ENCODE measurements at places on chromosomes 11 and 22. TPM values are rescaled to one million over a fixed set of nuclear protein-coding genes. Genes with fewer than 3 reads are reported as not detected.

- no peak for DNase-seq
Observed at GRCh38 chr11:21069909-21070308, 400.5 kb downstream of the NELL1 start.

- no peak for DNase-seq
Observed at GRCh38 chr22:22712666-22713365, 68.4 kb downstream of the GGTLC2 start.

DNA sequence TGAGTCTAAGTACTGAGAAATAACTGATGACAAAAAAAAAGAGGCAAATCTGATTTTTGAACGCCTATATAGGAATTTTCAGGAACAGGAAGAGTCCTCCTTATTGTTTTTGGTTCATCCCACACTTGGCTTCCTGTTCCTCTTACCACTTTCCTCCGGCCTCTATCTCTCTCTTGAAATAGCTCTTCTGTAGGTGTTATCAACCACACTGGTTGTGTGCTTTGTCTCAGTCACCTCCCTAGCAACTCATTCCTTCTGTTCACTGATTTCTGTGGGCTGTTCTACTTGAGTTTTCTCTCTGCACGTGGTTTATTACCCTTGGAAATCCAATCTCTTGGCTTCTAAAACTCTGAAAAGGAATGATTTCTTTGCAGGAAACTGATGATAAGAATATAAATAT lies 78.7 kb upstream of the C11orf87 start:
- DNase-seq, result no peak

GRCh38 chr11:68900835-68901381 lies 2.7 kb downstream of the MRPL21 start:
- DNase-seq, result no peak

OR2D2 gene
- total RNA-seq, result not detected

DNA sequence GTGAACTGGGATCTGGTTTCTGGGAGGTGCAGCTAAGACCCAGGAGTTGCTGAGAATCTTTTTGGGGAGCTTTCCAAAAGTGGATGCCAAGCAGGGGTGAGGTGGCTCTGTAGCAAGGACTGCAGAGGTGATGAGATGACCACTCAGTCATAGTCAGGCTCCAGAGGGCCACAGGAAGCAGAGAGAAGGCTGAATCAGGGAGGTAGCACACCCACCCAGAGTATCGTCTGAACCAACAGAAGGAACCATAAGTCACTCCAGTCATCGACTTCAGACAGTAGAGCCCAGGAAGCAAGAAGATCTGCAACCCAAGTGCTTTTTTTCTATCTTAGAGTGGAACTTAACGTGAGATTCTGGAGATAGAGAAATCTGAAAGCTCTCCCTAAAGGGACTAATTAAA lies 335.7 kb upstream of the MPPED2 start:
- no peak for DNase-seq

DNA sequence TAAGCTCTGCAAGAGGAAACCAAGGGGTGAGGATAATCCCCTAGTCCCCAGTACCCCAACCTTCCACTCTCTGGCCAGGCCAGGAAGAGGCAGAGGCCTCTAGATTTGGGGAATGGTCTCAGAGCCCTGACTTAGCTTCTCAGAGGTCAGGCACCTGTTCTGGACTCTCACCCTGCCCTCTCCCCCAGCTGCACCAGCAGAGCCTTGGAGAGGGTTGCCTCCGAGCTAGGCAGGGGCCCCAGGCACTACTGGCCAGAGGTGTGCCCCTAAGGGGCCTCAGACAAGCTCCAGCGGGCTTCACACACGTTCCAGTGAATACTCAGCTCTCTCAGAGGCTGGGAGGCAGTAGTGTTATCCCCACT lies 8.0 kb downstream of the FREY1 start:
- no peak for DNase-seq

GRCh38 chr22:44776605-44777363 lies 24.4 kb downstream of the ARHGAP8 start:
- no peak for DNase-seq

MMP3 gene
- total RNA-seq, result not detected

TUB gene
- total RNA-seq, result not detected

CADM1 gene
- total RNA-seq, result 28.2 TPM

GRCh38 chr11:128389461-128389976 lies 197.8 kb downstream of the ETS1 start:
- DNase-seq, result no peak

DNA sequence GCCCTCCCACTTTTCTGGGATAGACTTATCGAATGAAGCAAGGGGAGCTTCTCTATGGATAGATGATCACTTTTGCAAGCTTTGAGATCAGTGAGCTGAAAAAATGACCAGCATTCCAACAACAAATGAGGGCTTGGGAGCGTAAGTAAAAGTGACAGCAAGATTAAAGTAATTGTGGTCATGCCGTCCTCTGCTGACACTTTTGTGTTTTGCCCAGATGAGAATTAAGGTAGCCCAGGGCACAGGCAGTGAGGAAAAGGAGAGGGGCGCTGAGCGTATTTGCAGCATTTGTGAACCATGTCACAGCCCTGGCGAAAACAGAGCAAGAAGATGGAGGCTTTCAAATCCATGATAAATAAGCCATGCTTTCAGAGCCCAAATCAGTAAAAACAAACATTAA lies 24.6 kb upstream of the TMA7B start:
- no peak for DNase-seq

GRCh38 chr22:22213231-22213630 lies 31.4 kb upstream of the VPREB1 start:
- no peak for DNase-seq

DNA sequence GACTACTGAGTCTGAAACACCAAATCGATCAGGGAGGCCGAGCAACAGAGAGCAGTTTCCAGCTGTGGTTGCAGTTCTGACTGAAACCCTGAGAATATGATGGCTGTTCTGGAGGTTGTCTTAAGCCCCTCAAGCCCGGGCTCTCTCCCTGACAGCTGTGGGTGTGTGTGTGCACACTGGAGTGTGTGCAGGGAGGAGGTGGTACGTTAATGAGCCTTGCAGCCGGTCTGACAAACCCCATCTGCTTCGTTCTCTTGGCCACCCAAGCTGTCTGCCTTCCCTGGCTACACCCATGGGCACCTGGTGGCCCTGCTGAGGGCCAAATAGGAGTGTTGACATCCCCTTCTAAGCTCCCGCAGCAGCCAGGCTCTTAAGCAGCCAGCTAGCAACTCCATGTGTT lies 189.8 kb downstream of the KIRREL3 start:
- no peak for DNase-seq

DNA sequence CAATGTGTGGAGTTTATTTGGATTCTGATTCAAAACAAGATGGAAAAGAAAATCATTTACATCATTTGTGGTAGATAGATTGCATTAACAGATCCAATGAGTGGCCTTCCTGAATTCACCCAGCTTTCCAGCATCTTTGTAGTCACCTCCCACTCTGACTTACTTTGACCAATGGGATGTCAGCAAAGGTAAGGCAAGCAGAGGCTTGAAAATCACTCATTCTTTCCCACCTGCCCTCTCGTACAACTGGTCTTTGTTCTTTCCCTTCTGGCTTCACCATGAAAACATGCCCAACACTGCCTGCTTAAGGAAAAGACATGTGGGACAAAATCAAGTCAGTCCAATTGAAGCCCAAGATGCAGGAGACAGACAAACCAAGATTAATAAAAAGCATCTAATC lies 202.1 kb downstream of the TTC28 start:
- no peak for DNase-seq

GRCh38 chr11:118059246-118059940 lies 17.5 kb upstream of the TMPRSS4 start:
- DNase-seq, result no peak

MYH9 gene
- 412 TPM for total RNA-seq

ACTN3 gene
- total RNA-seq, result not detected

KCNJ1 gene
- total RNA-seq, result 0.10 TPM

DNA sequence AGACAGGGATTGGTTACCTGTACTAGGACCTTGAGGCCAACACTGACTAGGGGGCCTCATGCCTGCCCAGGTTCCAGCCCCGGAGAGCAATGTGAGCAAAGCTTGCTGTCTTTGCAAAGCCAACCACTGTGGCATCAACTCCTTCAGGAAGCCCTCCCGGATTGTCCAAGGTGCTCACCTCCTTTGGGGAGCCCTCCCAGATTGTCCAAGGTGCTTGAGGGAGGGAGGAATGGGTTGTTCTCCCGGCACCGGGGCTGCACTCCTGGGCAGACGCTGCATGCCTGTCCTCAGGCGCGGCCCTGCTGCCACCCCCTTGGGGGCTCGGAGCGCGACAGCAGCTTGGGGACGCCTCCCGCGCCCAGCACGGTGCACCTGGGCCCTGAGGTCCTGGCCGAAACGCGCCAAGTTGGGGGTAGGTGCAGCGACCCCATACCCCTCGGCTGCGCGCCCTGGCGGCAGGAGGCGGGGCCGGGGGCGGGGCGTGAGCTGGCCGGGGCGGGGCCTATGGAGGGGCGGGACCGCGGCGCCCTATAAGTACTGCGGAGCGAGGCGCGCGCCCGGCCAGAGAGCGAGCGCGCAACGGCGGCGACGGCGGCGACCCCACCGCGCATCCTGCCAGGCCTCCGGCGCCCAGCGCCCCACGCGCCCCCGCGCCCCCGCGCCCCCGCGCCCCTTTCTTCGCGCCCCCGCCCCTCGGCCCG lies at the start of gene CD81:
Gene CD81, plus strand, starts transcription at position 560 of the 701 bp plus-strand sequence. CDS start 240 bp downstream, outside the sequence.
- DNase-seq, result peak; percentile 35

DNA sequence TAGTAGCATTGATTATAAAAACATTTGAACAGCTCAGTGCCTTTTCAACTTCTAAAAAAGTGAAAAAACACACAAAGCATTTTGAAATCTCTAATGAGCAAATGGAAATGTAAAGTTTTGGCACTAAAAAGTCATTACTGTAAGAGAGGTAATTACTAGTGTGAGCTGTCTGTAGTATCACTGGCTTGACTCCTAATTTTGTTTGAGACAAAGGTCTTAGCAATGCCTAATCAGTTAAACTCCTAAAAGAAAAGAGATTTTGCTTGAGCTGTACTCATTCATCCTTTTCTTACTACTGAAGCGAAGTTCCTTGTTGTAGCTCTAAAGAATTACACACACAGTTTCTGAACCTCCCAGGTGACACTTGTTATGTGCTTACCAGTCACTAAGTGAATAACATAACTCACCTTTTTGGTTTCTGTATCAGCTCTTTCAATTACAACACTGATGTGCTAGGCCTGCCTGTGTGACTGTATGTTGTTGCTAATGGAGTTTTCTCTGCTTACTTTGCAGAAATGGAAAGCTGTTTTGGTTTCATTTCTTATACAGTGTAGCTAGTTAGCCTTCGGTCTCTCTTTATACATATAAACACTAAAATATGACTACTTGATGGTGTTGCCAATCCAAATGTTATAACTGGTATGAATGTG lies 924.4 kb upstream of the TENM4 start:
- no peak for DNase-seq

TMPRSS13 gene
- not detected for total RNA-seq

DNA sequence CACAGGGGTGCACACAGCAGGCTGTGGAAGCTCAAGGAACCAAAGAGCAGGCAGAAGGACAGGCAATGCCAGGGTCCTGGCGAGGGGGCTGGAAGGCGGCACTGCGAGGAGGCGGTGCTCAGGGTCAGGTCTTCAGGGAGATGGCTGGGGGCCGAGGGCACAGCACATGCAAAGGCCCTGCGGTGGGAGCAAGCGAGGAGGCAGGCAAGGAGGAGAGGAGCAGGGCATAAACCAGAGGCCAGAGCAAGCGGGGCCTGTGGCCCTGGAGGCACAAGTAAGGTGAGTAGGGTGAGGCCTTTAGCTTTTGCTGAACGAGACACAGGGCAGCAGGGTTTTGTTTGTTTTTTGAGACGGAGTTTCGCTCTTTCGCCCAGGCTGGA lies 126.9 kb downstream of the ARHGAP8 start:
- no peak for DNase-seq

RANGAP1 gene
- 178 TPM for total RNA-seq

GRCh38 chr22:40463017-40463631 lies 92.7 kb downstream of the SGSM3 start:
- no peak for DNase-seq

DNA sequence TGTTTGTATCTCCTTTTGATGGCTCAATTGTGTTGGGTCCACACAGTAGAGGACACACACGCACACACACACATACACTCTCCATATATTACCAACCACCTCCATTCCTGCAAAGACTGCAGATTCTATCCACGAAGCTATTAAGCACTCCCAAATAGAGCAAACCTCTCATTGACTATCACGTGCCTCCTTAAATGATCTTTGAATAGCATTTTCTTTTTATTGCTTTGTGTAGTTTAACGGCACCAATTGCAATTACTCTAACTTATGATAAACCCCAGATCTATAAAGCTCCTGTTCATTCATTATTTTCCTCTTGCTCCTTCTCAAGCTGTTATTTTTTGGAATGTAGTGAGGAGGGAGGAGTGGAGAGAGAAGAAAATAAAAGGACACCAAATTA lies 204.7 kb downstream of the ST3GAL4 start:
- DNase-seq, result no peak

GRCh38 chr22:38067761-38068360 lies 10.7 kb downstream of the PICK1 start:
- DNase-seq, result no peak

DNA sequence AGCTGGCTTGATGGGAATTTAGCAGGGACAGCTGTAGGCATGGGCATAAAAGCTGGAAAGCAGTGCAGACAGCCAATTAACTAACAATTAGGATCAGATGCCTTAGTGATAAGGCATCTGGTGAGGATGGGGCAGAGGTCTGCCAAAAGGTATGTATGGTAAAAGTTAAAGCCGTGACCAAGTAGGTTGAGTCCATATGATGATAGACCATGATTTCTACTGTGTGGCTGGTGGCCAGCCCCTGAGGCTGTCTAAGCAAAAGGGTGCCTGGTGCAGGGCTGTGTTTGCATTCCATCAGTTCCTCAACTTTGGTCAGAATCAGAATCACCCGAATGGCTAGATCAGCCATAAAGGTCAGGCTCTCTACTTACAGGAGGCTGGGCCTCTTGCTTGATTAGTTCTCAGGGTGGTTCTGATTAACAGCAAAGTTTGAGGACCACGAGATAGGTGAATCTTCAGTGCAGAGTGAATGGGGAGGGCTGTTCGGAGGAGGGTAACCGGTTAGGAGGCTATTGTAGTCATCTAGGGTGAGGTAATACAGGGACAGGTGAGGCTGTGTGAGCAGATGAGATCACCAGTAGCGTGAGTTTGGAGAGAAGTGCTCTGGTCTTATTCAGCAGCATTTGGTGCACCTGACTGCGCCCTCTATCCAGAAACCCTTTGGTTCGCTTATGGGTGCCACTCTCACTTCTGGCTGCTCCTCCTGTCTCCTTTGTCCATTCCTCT lies 27.2 kb downstream of the PPFIBP2 start:
- DNase-seq, result no peak

BEST1 gene
- total RNA-seq, result not detected

GRCh38 chr11:28922386-28922981 lies 814.3 kb downstream of the METTL15 start:
- no peak for DNase-seq

APOA5 gene
- not detected for total RNA-seq

SCGB1D2 gene
- not detected for total RNA-seq

Data from Caki2 (cell line).